ENCODE measurements at places on chromosomes 3 and 15.

- DNase-seq, result no peak
Measured at GRCh38 chr3:142943349-142943748, 20.1 kb downstream of the PAQR9 start.

GRCh38 chr15:81111510-81112470 is 22.3 kb upstream of the CFAP161 start:
- DNase-seq, result no peak

- no peak for DNase-seq
Measured at GRCh38 chr15:69046781-69047180, 32.3 kb downstream of the NOX5 start.

GRCh38 chr3:132783152-132783551 is 60.9 kb upstream of the NPHP3 start:
- DNase-seq, result no peak

DNA sequence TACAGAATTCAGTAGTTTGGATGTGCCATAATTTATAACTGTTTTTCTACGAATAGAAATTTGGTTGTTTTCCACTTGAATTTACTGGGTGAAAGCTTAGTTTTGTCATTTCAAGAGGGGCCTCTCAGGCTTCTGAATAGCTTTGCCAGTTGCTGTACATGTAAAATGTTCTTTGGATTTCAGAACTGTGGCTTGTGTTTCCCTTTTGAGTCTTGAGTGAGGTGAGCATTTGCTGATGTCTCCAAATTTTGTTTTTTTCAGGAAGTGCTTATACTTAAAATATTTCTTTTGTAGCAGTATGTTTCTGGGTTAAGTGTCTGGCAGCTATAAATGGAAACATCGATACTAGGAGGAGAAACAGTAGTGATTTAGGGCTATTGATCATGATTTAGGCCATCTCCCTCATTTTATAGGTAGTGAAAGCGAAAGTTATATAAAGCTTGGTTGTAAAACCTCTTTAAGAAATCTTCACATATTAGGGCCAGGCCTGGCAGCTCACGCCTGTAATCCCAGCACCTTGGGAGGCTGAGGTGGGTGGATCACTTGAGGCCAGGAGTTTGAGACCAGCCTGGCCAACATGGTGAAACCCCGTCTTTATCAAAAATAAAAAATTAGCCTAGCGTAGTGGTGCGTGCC is 9.2 kb upstream of the TRAK1 start:
- DNase-seq, result no peak

Data from stimulated activated CD8-positive, alpha-beta memory T cell treated with anti-CD3 and anti-CD28 coated beads, Interleukin-2, amount 100 ng/mL, for 1 hour (primary cell).